Activated naive CD4-positive, alpha-beta T cell treated with anti-CD3 and anti-CD28 coated beads, Interleukin-2, amount 50 U/mL, for 72 hours (primary cell): ENCODE measurements at places on chromosomes 1 and 21. TPM values are rescaled to one million over a fixed set of nuclear protein-coding genes. Genes with fewer than 3 reads are reported as not detected.

DNA sequence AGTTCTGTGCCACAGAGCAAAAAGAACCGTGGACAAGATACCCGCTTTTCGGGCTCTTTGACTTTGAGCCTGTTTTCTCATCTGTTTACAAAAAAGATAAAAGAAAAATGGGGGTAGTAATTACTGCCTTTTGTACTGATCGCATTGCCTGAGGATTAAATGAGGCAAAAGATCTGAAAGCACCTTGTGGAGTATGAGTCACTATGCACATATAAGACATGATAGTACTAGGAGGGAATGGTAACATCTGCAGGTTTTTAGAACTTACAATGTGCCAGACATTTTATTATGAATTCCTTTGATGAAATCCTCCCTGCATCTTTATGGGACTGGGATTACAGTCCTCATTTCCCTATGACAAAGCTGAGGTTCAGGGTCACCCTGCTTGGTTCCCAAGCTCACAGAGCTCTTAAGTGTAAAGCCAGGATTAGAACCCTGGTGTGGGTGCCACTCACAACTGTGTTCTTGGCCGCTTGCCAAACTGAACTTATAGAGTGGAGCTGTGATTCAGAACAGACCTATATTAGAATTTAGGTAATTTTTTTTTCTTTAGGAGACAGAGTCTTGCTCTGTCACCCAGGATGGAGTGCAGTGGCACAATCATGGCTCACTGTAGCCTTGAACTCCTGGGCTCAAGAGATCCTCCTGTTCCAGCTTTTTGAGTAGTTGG is 1.8 kb downstream of the DISC1 start:
- peak; percentile 75 for DNase-seq

- no peak for DNase-seq
These were observed 497.1 kb downstream of the PTPRC start for GRCh38 chr1:199135901-199136300.

- no peak for DNase-seq
These were observed 41.5 kb downstream of the IER5 start for GRCh38 chr1:181129771-181130606.

DNA sequence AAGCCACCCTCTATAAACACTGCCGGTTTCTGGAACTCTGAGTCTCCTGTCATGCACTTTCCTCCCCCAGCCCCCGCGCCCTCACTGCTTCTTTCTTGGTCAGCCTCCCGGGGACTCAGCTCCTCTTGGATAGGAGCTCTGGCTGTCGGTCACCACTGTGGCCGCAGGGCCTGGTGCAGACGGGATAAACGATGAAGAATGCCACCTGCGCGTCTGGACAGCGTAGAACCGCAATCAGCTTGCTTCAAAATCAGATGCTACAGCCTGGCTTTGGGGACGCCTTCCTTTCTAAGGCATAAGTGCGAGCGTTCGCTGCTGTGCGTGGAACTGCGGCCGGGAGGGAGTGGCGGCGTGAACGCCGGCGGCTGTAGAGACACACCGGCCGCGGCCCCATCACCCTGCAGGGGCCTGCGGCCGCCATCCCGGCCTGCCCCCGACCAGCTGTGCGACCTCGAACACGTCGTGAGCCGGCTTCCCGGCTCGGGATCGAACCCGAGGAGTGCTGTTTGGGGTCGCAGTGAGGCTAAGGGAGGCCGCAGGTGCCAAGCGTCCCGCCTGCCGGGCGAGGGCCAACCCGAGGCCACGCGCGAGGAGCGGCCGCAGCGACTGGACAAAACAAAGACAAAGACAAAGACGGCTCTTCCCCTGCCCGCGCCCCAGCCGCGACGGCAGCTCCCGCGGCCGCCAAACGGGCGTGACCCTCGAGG is 688 bp downstream of the PTTG1IP start:
- no peak for DNase-seq

- no peak for DNase-seq
These were observed 179.8 kb upstream of the GALNT2 start for GRCh38 chr1:229887043-229887822.

GRCh38 chr1:162632698-162633080 is 425 bp downstream of the DDR2 start:
- DNase-seq, result no peak

DNA sequence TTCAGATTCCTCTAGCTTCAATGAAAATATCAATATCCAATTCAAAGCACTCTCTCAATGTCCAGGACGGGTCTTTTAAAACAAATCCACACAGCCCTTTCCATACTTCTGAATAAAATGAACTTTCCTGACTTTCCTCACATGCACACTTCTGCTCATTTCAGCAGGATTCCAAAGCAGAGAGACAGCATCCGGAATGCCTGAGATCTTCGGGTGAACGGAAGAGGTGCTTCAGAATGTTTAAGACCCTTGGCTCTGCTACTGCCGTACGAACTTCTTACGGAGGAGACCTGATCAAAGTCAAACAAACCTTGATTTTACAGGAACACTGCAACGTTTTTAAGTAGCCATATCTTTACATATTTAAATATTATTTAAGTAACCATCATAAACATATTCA is 245.7 kb downstream of the PTBP2 start:
- no peak for DNase-seq

DNA sequence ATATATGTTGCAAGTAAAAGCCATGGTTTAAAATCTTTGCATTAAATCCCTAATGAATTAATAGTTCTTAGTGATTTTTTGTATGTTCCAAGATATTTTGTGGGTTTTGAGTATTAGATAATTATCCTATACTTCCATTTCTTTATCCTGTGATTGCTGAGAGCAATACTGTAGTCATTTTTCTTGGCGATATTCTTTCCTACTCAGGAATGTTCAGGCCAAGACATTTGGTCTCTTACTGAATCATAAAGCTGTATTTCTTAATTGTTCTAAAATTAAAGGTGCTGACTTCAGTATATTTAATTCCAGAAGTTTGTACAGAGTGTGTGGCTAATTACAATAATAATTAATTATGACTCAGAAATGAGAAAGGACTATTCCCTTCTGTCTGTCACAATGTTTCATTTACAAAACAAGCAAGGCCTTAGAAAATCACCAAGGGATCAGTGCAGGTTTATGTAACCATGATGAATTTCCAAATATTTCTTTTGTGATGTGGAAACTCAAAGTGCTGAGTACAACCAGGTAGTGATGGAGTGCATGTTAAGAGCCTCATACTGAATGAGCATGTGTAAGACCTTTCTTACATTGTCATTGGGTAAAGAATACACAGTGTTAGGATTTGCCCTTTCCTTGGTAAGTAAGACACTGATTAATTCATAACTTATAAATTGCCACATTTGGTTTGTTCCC is 161.2 kb downstream of the HMCN1 start:
- DNase-seq, result no peak

- no peak for DNase-seq
These were observed 387.4 kb upstream of the NFIA start for GRCh38 chr1:60694980-60695379.

DNA sequence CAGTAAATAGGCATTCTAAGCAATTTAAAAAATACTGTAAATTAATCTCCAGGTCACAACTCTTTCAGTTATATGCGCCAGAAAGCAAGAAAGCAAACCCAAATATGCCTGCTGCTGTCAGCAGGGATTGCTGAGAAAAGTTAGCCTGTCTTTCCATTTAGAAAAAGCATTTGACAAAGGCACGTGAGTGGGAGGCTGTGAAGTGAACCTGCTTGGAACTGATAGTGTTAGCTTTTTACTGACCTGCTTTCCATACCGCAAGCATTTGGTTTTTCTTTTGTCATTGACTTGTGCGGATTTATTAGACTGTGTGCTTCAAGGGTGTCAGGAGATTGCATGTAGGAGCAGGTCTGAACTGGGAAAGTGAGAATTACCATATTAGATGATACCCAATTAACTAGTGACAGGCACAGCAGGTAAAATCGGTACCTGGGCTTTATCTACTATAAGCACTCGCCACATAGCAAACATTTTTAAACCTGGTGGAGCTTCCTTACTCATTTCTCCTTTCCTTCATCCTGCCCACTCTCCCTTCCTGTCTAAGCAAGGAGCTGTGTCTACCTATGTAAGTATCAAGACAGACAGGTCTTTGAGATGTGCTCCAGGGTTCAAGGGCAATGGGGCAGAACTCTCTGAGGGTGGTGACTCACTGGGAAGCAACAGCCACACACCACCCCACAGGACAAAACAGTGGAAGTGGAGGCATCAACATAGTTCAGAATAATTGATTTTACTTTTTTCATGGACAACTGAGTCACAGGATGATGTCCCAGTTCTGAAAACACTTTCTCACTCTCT is 323.9 kb downstream of the DISC1 start:
- no peak for DNase-seq

GRCh38 chr1:22533244-22533895 is 29.9 kb upstream of the EPHA8 start:
- no peak for DNase-seq

DNA sequence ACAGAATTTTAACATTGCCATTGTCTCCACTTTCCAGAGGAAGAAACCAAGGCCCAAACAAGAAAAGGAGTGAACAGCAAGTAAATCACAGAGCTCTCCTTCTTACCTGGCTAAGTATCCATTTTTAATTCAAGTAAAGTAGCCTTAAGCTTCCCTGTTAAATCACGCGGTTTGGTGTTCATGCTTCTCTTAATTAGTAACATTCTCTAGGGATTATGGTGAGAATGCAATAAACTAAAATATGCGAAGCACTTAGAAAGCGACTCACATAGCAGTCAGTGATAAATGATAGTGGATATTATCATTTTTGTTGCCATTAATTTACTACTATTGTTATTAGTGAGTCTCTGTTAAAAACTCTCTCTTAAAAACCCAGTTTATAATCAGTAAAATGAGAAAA is 630.5 kb upstream of the TMPRSS15 start:
- DNase-seq, result no peak

- DNase-seq, result no peak
These were observed 32.8 kb upstream of the SCMH1 start for GRCh38 chr1:41274752-41275545.

- no peak for DNase-seq
These were observed 143.8 kb upstream of the KCTD3 start for GRCh38 chr1:215423288-215423687.

DNA sequence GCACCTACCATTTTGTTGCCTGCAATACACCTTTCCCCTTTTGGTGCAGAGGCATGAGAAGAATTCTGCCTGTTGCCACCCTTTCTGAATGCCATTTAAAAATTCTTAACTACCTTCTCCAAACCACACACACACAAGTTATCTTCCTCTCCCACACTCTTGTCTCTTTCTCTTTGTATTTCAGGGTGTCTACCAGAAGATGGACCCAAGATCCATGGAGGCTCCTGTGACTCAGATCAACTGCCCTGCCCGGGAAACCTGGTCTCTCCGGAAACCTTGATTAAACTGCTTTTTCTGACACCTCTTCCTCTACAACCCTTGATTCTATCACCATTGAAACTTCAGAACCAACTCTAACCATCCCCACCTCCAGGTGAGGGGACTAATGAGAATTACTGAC is 2.4 kb upstream of the TARS2 start:
- no peak for DNase-seq

DNA sequence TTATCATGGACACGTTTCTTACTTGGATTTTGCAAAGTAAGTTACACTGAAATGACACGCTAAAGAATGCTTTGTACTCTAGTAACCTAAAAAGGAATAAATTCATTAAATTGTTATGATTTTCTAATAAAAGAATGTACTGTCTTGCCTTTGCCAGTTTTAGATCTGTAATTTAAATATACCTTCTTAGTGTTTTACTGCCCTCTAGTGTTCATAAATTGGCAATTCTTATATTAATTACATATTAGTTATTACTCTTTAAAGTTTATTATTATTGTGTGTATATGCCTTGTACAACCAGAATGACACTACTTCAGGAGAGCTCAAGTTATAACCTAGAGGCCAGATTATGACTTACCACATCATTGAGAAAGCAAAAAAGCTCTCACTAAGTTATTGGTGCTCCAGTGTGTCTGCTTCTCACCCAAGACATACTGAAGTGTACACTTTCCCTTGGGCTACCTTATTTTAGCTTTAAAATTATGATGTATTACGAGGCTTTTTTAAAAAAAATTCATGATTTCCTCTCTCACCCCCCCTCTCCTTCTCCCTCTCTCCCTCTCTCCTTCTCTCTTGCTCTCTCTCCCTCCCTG is 169.9 kb downstream of the HS2ST1 start:
- DNase-seq, result no peak

DNA sequence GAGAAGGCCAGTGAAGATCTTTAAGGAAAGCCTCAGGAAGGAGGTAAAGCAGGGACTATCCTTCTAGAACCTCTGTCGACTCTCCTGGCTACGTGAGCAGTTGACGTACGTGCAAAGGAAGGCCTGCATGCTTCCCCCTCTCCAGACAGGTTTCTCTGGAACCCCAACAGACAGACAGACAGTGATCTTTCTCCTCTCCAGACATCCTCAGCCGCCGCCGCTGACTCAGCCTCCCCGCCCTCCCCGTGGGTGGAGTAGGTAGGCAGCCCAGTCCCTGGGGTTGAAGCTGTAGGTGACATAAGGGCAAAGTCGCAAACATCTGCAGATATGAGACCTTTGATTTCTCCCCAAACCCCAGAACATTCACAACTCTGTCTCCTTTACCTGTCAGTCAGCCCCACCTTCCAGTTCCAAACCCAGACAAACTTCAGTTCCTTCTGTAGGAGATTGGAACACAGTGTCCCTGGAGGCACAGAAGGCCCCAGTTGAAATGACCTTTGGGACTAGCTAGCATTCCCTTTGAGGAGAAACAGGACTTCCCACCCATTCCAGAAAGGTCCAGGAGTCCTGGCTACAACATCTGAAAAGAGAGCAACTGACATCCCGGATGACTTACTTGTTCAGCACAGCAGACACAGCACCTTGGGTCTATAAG is 146.0 kb upstream of the JUN start:
- DNase-seq, result peak; percentile 42

DNA sequence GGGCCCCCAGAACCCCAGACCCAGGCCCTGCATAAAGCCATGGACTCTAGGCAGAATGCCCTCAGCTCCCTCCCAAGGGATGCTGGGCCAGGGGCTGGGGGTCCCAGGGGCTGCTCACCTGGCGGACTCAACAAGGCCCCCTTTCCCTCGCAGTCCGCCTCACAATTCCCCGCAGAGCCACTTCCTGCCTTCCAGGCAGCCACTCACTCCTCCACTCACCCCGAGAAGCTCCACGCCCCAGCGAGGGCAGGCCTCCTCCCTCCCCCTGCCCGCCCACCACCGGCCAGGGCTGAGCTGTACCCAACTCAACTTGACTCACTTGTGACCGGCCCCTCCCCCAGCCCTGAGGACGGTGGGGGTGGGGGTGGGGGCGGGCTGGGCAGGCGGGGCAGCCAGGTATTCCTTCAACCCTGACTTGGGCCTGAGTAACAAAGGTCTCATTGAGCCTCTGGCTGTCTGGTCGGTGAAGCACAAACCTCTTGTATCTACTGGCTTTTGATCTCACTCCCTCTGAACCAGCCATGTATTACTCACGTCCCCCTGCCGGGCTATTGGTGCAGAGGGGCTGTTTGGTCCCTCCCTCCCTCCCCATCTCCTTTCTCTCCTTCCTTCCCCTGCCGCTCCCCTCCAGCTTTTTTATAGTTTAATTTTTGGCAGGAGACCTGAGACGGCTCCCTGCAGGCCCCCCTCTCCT is 5.9 kb downstream of the BLACAT1 start:
- no peak for DNase-seq

GRCh38 chr1:40389322-40389803 is 15.8 kb downstream of the SMAP2 start:
- no peak for DNase-seq

- no peak for DNase-seq
These were observed 6.2 kb upstream of the HLX start for GRCh38 chr1:220873087-220873486.

The SPRR2F gene
- total RNA-seq, result not detected

The LRRIQ3 gene
- 1.6 TPM for total RNA-seq

The EGLN1 gene
- 36.1 TPM for total RNA-seq

The KCNN3 gene
- total RNA-seq, result 0.04 TPM

The GUCA2A gene
- total RNA-seq, result not detected

The OLIG2 gene
- not detected for total RNA-seq

The SLC19A2 gene
- total RNA-seq, result 4.0 TPM

The MYCL gene
- total RNA-seq, result 0.72 TPM

The WNT2B gene
- total RNA-seq, result 0.16 TPM
